ENCODE measurements at places on chromosomes 5 and 9. TPM values are rescaled to one million over a fixed set of nuclear protein-coding genes. Genes with fewer than 3 reads are reported as not detected.

Gene SMIM33
- not detected for total RNA-seq

Gene KIF12
- total RNA-seq = 15.8 TPM

Gene PPP1R26
- total RNA-seq = 48.0 TPM

Gene TCF7
- 4.8 TPM for total RNA-seq

Gene SIT1
- not detected for total RNA-seq

Gene TSTD2
- total RNA-seq = 19.6 TPM

Gene HAVCR1
- 0.29 TPM for total RNA-seq

Gene ZNG1E
- total RNA-seq = 34.8 TPM

Gene KIF4B
- total RNA-seq = not detected

Gene PITX1
- not detected for total RNA-seq

Gene ANKRD34B
- total RNA-seq = 1.5 TPM

Gene WNT8A
- not detected for total RNA-seq

- DNase-seq = no peak
Measured at GRCh38 chr9:98254228-98255060, 1.0 kb downstream of the TBC1D2 start.

- peak; percentile 95 for DNase-seq
Measured at GRCh38 chr5:74386571-74387334, 253.8 kb downstream of the ENC1 start.

- no peak for DNase-seq
Measured at GRCh38 chr9:17958363-17958762, 379.5 kb downstream of the SH3GL2 start.

DNA sequence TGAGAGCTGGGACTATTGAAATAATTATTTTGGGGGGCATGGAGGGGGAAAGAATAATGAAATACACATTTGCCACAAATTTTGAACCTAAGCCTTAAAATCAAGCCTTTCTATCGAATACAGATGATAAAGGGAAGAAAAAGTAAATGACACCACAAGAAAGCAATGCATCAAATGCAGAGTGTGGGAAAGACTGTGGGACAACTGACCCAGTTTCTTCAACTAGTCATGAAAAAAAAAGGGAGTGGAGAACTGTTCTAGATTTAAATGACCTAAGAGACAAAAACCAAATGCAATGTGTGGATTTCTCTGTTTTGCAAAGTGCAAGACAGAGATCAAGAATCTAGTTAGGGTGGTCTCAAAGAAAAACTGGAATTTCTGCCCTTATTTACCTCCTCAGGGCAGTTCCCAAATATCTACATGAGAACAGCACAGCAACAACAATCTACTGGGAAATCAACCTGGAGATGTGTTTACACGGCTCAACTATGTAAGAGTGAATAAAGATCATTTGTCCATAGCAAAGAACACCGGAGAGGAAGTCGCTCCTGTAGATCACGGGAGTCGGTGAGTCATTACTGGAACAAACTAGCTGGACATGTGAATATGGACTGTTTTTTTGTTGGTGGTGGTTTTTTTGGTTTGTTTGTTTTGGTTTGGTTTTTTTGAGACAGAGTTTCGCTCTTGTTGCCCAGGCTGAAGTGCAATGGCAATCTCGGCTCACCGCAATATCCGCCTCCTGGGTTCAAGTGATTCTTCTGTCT lies 145.9 kb downstream of the DROSHA start:
- no peak for DNase-seq

DNA sequence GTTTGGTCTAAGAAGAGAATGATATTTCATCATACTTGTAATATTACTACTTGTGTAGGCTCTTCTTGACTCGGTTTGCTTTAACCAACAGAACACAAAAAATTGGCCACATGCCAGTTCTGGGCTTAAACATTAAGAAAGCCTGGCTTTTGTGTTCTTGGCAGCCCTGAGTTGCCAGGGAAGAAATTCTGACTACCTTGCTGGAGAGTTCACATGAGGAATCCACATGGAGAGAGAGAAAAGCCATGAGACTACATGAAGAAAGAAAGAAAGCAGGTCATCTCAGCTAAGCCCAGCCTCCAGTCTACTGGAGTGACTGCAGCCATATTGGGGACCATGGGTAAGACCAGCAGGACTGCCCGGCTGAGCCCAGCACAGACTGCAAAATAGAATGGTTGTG lies 524.8 kb downstream of the RAB3C start:
- DNase-seq = no peak

GRCh38 chr5:162641142-162641813 lies 573.7 kb downstream of the GABRG2 start:
- no peak for DNase-seq

DNA sequence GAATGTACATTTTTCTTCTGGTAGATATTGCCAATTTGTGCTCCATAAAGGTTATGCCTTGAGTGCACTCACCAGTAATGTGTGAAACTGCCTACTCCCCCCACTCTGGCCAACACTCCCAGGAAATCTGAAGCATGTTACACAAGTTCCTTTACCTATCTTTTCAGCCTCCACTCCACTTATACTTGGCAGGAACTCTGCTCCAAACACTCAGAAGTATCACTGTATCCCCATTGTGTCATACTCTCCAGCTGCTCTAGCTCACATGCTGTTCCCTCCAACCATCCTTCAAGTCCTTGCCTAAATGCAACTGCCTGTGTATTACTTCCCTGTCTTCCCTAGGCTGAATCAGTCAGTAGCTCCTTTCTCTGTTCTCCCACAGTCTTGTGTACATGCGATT lies 28.3 kb downstream of the POU4F3 start:
- no peak for DNase-seq

DNA sequence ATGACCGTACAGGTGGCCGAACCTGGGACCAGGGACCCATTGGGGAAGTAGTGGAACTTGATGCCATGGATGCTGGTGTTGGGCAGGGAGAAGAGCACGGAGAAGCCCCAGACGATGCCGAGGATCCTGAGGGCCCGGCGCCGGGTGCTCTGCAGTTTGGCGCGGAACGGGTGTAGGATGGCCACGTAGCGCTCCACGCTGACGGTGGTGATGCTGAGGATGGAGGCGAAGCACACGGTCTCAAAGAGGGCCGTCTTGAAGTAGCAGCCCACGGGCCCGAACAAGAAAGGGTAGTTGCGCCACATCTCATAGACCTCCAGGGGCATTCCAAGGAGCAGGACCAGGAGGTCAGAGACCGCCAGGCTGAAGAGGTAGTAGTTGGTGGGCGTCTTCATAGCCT lies 585 bp downstream of the NMUR2 start:
- DNase-seq = no peak

GRCh38 chr5:123710031-123710430 lies 198.1 kb downstream of the CSNK1G3 start:
- DNase-seq = no peak

- DNase-seq = no peak
Measured at GRCh38 chr9:127311239-127311741, 46.7 kb downstream of the GARNL3 start.

DNA sequence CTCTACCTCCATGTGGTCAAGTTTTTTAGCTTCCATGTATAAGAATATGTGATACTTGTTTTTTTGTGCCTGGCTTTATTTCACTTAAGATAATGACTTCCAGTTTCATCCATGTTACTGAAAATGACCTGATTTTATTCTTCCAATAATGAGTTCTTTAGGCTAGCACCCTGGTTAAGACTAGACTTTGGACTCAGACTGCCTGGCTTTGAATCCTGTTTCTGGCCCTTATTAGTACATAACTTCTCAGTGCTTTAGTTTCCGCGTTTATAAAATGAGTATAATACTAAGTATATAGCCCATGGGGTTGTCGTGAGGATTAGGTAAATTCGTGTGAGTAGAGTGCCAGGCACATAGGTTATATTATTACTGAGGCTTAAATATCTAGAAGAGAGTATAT lies 18.5 kb downstream of the KIAA1958 start:
- DNase-seq = no peak

DNA sequence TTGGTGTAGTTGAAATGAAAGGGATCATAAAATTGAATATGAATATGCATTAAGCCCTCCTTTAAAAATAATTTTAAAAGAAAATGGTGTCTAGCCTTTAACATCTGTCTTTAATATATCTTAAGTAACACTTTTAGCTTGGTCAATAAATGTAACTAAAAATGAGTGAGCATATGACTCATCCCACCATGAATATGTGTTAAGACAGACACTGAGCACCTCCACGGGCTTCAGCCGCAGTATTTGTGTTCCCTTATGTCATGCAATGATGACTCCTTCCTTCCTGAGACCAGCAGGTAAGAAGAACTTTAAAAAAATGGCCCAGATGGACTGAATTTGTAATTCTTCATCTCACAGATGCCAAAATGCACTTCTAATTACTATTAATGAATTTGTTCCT lies 563.2 kb downstream of the NR2F1-AS1 start:
- peak; percentile 5 for DNase-seq

DNA sequence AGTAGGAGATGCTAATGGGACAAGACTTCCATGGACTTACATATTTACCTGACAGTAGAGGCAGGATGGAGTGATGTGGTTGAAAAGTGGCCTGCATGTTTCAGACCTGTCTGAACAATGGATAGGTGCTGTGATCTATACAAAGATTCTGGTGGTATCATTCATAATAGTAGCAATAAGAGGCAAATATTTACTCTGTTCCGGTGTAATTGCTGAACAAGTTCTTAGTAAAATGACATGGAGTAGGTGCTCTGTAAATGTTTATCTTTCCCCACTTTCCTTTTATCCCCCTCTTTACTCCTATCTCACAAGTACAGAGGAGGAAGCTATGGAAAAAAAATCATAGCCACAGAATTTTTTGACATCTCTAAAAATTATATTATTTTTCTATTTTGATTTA lies 159.0 kb upstream of the SLC12A2 start:
- no peak for DNase-seq

- no peak for DNase-seq
Measured at GRCh38 chr5:122455939-122456338, 143.9 kb downstream of the SNCAIP start.

GRCh38 chr5:158861366-158861765 lies 238.3 kb downstream of the EBF1 start:
- DNase-seq = no peak

GRCh38 chr5:39062530-39062929 lies 11.7 kb downstream of the RICTOR start:
- no peak for DNase-seq

GRCh38 chr9:34717996-34718614 lies 8.2 kb upstream of the CCL21 start:
- DNase-seq = no peak

DNA sequence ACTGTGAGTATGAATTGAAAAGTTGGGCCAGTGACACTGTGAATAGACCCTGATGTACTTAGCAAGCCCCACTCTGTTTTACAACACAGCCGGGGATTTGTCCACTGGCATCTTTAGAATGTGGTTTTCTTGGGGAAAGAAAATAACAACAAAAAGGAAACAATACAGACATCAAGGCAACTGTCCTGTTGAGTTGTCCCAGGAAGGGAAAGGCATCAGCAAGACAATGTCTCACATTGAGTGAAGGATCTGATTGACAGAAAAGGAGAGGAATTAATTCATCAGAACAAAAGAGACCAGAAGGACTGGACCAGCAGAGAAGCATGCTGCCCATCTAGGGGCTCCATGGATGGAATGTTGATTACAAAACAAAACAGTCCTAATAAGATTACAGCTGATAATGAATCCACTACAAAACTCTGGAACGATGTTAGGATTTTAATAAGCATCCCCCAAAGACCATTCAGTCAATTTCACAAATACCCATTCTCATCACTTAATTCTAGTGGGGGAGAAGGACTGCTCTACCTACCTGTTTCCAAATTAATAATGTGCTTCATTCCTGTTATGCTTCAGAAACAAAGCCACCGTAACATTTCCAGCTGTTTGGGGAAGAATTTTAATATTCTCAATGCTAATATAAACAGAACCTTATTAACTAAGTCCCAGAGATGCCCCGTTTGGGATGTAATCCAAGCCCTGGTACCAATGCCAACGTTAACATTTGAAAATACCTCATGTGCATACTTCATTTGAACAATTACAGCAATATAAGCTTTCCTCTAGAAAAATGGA lies 298.0 kb downstream of the SPOCK1 start:
- DNase-seq = no peak
